Epithelial cell of esophagus (primary cell): ENCODE measurements at places on chromosomes 2 and 18.
A peak's percentile ranks its signal among the peaks of the same experiment; 100 is the strongest.

GRCh38 chr2:214628091-214628490 lies 181.4 kb downstream of the BARD1 start:
- peak; percentile 7 for DNase-seq

GRCh38 chr2:219902891-219903552 lies 275.6 kb downstream of the SLC4A3 start:
- DNase-seq: no peak

DNA sequence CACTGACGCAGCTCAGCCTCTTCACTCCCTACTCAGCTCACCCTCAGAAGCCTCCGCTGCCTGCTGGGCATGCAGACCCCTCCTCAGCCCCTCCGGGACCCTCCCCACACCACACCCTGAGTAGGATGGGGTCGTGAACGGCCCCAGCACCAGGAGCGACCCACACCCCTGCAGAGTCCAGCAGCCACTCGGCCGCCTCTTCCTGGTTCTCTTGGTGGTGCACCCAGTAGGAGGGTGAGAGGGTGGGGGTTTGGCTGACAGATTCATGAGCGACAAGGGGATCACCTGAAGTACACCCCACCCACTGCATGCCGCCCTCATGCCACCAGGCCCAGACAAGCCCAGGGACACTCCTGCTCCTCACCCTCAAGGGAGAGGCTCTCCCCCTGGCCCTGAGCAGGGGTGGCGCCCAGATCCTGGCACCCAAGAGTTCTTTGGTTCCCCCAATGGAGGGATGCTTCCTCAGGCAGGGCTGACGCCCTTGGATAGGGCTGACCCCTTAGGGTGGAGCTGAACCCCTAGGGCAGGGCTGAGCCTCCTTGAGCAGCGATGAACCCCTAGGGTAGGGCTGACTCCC lies 76.6 kb upstream of the GPC1 start:
- DNase-seq: no peak

GRCh38 chr2:138321458-138321857 lies 180.1 kb upstream of the SPOPL start:
- peak; percentile 23 for DNase-seq

- peak; percentile 50 for DNase-seq
Measured at GRCh38 chr2:23286758-23287704, 97.9 kb upstream of the KLHL29 start.
